ENCODE measurements at places on chromosomes 4 and X.

DNA sequence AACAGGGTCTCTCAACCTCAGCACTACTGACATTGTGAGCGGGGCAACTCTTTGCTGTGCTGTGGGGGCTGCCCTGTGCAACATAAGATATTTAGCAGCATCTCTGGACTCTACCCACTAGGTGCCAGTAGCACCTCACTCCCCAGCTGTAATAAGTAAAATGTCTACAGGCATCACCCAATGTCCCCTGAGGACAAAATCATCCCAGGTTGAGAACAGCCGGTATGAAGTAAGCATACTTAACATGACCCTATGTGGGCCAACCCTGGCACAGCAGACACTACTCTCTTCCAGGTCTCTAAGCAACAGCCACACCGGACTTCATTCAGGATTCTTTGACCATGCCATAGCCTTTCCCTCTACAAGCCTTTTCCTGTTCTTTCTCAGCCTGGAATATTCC, 10.5 kb upstream of the MGST2 start:
- no peak for DNase-seq

- no peak for DNase-seq
Observed at GRCh38 chr4:108483079-108483478, 137.3 kb upstream of the RPL34 start.

DNA sequence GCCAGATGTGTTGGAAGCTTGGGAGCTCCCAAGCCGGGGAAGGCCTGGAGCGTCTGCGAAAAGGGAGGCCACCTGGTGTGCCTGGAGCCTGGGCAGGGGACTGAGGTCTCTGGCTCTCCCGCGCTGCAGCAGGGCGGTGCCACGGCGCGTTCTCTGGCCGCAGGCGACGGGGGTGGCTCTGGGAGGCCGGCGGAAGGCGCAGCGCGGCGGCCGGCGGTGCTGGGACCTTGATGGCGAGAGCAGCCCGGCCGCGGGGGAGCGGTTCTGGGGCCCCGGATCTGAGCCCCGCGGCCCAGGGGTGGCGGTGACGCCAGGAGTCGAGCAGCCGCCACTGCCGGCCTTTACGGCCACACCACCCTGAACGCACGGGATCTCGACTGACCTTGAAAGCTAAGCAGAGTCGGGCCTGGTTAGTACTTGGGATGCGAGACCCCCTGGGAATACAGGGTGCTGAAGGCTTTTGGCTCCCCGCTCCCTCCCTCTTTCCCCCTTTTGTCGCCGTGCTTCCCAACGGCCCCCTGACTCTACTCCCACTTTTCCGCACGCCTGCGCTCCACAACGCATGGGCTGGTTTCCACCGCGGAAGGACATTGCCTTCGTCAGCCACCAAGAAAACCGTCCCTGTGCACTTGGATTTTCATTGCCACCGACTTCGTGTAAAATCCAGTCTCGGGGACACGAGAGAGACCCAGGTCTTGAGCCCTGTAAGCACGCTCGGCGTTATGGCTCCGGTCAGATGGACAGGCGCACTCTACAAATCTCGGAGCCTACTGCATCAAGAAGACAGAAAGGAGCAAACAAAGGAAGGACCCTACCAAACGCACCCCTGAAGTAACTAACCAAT, 9.5 kb downstream of the FRG2 start:
- DNase-seq = no peak

- DNase-seq = no peak
Observed at GRCh38 chr4:22794732-22795131, 102.0 kb downstream of the GBA3 start.

DNA sequence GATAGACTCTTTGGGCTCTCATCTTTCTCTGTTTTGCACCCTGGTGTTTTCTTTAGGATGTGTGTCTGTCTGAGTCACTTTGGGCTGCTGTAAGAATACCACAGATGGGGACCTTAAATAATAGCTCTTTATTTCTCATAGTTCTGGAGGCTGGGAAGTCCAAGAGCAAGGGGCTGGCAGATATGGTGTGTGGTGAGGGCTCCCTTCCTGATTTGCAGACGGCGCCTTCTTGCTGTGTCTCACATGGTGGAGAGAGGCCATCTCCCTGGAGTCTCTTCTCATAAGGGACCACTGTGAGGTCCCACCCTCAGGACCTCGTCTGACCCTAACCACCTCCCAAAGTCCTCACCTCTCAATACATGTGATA, 93.7 kb upstream of the ADRA2C start:
- no peak for DNase-seq

DNA sequence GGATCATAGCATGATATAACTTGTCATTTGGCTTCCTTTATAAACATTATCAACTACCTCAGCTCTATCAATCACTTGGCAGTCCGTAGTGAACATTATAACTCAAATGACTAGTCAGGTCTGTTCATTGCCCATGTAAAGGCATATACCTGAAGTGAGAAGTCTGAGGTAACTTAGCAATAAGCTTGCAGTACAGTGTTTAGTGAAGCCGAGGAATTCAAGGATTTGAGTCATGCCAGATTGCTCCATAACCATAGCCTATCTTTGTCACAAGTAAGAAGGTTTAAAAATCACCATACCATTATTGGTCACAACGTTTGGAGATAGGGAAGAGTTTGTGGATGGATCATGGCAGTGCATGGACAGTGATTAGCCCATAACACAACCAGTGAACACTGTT, 41.6 kb downstream of the AR start:
- DNase-seq = no peak

GRCh38 chrX:143669395-143669794, 33.5 kb upstream of the SLITRK4 start:
- DNase-seq = no peak

DNA sequence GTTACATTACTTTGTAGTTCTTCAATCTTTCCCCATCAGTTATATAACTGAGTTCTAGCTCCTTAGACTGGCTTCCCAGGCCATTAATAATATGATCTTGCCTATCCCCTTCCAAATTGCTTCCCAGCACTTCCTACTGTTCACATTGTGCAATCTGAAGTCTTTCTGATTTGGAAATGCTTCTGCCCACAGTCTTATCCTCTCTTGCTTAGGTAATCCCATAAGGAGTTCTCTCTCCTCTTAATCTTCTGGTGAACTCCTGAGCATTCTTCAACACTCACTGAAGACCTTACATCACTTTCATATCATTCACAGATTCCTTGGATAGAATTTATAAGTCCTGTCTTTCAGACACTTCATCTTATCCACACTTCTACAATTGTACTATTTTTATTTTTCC, 132.7 kb upstream of the TTC29 start:
- DNase-seq = no peak

DNA sequence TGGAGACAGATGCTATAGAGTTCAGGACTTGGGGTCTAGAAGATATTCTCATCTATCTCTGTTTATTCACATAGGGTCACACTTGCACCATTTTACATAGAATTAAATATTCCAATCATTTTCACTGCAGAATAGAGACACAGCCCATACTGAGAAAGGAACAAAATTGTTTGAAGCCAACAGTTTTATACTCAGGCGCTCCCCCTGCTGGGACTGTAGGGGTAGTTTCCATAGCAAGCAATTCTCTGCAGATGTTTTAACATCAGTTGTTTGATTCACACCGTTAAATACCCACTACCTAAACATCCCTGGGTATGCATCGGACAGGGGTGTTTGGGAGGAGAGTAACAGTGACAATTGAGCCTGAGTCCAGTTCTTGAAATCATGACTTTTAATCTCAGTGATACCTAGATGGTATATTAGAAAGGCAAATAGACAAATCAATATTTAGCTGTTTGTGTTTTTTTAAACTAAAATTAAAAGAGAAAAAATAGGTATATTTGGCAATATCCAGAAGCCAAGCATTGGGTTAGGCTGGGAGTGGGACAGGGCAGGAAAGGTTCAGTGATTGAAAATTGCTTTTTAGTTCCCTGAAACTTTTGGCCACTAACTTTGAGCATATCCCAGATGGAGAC, 33.8 kb downstream of the LONRF3 start:
- DNase-seq = no peak

GRCh38 chr4:110619463-110620247, 3.2 kb downstream of the PITX2 start:
- no peak for DNase-seq

GRCh38 chr4:177566691-177567090, 124.5 kb upstream of the AGA start:
- no peak for DNase-seq

- peak; percentile 54 for DNase-seq
Observed at GRCh38 chr4:76251441-76252270, at the start of gene FAM47E. Gene FAM47E, plus strand, starts transcription at chr4:76251721. Its CDS starts 26 bp downstream, at chr4:76251747.

GRCh38 chr4:154137320-154137905, 348.5 kb upstream of the SFRP2 start:
- DNase-seq = no peak

DNA sequence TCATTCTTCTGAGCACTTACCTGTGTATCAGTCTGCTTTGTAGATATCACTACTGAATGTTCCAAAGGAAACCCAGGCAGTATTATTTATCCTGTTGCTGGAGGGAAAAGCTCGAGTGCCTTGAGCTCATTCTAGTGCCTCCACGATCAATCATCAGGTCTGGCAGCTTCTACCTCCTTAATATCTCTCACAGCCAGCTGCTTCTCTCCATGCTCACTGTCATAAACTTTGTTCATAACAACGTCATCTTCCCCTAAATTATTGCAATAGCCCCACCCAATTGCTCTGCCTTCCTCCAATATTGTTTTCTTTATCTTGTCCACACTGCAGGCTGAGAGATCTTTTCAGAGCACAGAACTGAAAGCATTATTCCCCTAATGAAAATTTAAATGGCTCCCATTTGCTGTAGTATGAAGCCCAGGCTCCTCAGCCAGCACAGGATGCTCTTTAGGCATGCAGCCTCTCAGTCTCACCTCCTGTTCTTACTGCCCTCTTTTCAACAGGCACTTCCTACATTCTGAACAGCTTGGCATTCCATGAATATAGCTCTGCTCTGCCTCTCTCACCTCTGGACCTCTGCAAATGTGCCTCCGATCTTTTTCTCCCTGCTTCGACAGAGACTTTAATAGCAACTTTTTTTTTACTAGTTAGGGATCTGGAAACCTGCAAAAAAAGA, 504.2 kb upstream of the IGFBP7 start:
- no peak for DNase-seq

GRCh38 chr4:145828802-145829485, 109.7 kb downstream of the ZNF827 start:
- DNase-seq = no peak

- DNase-seq = no peak
Observed at GRCh38 chrX:114626323-114626722, 42.4 kb downstream of the HTR2C start.

DNA sequence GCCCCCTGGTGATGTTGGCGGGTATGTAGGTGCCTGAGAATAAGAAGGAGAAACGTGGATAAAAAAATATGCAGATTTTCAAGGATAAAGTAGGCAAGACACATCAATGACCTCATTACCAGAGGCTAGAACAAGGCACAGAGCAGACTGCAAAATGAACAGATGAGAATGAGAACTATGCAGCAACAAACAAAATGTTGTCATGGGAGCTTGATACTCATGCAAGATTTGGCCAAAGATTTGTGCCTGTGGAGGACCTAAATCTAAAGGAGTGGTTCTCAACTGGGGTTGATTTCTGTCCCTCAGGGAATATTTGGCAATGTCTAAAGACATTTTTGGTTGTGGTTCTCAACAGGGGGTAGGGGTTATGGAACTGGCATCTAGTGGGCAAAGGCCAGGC, 177.3 kb downstream of the FRMPD4 start:
- no peak for DNase-seq

DNA sequence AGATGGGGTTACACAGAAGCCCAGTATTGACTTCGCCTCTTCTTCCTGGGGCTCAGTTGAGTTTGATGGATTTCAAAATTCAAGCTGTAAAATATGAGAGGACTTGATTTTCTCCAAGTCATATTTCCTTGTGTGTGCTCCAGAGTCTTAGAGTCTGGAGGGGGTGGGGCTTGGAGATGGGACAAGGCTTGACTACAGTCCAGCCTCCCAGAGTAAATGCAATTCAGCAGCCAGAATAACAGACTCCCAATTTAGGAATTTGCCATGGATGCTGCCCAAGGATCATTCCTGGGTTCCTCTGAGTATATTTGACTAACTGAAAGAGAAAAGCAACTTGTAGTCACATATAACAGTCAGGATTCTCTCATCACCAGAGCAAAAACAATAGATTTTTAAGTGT, 53.7 kb upstream of the RBPJ start:
- no peak for DNase-seq

- no peak for DNase-seq
Observed at GRCh38 chrX:44785652-44786051, 58.2 kb upstream of the DUSP21 start.

Data from caudate nucleus (tissue), 63 donors.